ENCODE measurements at places on chromosomes 11 and 22.

GRCh38 chr11:61834278-61835048 is 6.4 kb downstream of the FADS2 start:
- peak; percentile 88 for DNase-seq

- DNase-seq, result no peak
Observed at GRCh38 chr11:104771763-104772162, 126.5 kb downstream of the CASP12 start.

GRCh38 chr22:37285937-37286336 is 3.6 kb downstream of the CYTH4 start:
- DNase-seq, result no peak

DNA sequence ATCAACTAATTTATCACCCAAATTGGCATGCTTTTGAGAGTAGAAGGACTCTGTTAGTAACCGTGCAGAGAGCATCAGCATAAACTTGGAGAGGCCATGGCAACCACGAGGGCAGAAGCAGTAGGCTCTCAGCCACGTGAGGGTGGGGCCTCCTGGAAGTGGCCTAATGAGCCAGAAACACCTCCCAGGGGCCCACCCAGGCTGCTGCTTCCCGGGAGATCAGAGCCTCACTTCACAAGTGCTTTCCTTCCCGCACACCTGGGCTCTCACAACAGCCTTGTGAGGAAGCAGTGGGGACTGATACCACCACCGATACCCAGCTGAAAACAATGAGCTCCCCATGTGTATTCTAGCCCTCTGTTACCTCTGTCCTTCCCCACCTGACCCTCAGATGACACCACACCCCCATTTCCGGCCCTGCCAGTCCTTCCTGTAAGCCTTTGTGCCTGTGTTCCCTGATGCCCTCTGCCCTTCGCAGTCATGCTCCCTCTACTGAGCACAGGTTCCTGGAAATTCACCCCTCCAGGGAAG is 17.0 kb downstream of the TRIM29 start:
- no peak for DNase-seq

GRCh38 chr11:45332276-45332934 is 46.3 kb upstream of the SYT13 start:
- peak; percentile 43 for DNase-seq

- DNase-seq, result no peak
Observed at GRCh38 chr11:69691463-69691862, 12.4 kb downstream of the FGF19 start.

DNA sequence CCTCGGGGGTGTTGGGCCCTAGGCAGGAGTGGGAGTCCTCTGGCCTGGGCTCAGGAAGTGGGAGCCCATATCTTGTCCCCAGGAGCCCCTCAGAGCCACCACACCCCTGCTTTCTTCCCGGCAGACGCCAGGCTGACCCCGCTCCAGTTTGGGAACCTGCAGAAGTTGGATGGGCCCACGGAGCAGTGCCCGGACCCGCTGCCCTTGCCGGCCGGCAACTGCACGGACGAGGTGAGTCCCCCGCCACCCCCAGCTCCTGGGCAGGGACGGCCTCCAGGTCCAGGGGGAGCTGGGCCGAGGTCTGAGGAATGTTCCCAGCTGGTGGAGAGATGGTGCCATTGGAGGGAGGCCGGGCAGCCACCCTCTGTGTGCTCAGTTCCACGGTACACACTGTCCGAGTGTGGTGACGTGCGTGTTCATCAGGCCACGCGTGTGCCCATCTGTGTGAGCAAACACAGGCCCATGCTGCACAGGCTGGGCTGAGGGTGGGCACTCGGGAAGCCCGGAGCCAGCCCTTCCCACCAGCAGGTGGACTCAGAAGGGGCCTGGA is 4.8 kb downstream of the MUC5B start:
- no peak for DNase-seq

DNA sequence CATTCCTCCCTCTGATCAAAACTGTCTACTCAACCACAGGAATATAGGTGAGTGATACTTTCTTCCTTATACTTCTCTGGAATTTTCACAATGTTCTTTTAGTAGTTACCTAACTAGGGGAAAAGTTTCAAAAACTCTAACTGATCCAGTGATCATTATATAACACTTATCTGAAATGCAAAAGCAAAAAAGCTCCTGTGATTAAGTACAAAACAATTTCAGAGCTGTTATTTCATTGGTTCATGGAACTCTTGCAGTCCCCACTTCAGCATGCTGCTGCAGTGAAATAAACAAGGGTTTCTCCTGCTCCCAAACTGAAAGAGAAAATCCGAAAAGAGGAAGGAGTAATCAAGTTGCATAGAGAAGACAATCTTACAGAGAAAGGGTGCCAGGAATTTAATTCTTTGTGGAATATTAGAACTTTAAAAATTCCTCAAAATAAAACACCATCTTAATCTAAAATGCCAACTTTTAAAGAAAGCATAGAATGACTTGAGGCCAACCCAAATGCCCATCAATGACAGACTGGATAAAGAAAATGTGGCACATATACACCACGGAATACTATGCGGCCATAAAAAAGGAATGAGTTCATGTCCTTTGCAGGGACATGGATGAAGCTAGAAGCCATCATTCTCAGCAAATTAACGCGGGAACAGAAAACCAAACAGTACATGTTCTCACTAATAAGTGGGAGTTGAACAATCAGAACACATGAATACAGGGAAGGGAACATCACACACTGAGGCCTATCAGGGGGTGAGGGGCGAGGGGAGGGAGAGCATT is 20.3 kb downstream of the PPP2R1B start:
- no peak for DNase-seq

GRCh38 chr11:84022695-84023094 is 736.5 kb upstream of the CCDC90B start:
- DNase-seq, result no peak

GRCh38 chr22:39282645-39283321 is 36.6 kb downstream of the RPL3 start:
- no peak for DNase-seq

DNA sequence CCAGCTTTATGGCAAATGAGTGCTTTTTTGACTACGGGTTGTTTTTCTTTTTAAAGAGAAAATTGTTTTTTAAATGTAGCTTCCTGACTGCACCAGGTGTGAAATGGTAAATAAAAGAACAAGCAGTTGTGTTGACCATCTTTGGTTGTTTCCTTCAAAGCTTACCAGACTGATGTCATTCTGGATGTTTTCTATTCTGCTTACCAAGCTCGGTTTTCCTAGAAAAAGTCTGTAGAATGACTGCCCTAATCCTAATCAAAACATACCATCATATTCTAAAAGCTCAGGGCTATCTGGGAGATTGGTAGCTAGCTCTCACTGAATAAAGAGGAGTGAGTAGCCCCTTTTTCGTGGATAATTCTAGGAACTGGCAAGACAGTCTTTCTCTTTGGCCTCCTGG is 77.7 kb downstream of the GAB2 start:
- no peak for DNase-seq

- no peak for DNase-seq
Observed at GRCh38 chr11:35344681-35345574, 74.4 kb downstream of the SLC1A2 start.

- no peak for DNase-seq
Observed at GRCh38 chr11:132987936-132988335, 544.4 kb downstream of the OPCML start.

DNA sequence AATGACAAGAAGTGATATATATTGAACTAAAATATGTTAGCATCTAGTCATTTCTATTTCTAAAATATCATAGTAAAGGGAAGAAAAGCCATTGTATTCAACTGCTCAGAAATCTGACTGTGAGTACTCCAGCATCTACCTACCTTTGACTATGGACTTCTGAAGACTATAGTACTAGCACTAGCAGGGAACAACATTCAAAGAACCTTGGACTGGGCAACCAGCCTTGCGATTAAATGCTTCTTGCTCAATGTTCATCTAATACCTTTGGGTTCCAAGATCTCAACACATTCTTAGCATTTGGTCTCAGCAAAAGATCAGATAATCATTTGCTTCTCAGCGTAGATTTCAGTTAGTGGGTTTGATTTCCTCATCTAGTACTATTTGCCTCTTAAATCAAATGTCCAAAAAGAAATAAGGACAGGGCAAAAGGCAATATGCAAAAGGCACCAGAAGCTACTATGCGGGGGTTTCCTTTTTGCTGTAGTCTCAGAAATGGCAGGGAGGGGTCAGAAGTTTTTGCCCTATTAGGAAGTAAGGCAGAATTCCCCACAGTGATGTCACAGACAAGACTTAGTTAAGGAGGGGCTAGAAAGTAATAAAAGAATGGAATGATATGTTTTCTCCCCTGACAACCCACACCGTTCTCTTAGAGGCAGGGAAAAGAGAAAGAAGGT is 80.6 kb downstream of the GAB2 start:
- no peak for DNase-seq

DNA sequence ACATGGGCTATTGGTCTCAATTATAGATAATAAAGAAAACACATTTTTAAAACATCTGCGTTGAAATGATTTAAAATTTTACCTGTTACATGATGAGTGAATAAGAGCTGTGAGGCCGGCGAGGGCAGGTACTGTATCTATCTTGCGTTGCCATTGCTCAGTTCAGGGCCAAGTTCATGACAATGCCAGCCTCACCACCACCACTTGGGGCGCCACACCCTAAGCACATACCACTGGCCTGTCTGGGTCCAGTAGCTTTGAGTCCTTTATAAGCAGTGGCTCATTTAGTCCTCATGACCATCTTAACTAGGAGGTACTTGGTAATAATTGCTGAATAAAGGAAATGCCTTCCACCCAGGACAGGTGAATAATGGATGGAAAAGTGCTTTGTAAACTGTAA is 14.5 kb upstream of the MB start:
- peak; percentile 31 for DNase-seq

DNA sequence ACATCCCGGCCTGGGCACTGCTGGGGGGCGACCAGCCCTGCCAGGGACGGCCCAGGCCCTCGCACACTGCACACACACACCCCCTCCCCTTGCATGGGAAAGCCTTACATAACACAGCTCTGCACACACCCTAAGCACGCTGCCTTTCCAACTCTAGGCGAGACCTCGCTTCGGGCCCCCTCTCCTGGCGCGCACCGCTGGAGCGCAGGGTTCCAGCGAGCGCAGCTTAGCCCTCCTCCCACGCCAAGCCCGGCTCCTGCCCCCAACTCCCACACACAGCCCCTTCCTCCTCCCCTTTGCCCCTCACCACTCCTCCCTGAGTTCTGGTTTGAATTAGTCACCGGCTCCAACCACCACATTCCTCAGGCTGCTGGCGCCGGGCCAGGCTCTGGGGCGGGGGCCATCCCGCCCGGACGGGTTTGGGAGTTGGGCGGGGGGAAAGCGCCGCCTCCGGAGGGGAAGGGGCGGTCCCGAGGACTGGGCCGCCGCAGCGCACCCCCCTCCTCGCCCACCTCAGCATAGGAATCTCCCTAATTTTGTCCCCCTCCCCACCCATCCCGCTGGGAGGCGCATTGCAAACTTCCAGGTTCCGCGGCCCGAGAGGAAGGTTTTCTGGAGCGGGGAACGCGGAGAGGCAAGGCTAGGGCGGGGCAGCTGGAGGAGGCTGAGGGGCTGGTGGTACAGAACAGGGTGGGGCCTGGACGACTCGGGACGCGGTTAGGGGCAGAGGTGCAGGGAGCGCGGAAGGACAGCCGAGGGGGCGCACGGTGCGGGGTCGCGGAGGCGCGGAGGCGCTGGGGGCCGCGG is 966 bp downstream of the AHNAK start:
- no peak for DNase-seq
